ENCODE measurements at places on chromosomes 1 and 21.

DNA sequence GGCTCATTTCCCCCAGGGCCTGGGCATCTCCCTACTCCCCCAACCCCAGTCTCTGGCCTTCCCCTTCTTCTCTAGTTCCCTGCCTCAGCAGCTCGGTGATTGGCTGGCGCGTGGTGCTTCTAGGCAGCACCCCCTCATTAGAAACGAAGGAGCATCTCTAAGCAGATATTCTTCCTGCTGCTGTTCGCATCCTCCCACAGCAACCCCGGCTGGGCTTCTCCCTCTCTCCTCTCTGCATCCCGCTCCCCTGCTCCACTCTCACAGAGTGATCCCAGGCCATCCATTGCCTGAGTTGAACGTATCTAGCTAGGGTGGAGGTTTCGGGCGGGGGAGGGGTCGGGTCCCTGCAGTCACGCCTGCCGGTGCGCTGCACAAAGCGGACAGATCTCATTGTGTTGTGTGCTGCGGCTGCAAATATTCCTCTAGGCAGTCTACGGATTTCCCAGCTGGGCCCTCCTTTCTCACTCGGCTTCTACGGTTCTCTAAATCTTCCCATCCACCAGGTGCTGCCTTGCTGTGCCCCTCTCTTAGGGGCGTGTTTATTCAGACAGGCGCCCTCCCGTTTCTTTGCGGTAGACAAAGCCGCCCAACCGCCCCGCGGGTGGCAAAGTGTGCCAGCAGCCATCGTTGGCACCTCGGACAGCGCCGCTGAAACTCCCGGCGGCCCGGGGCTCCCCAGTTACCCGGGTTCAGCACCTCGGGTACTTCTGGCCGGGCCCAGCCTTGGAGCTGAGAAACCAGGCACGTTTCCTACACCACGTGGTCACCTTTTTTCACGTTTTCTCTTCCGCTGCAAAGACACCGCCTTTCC, 2.2 kb downstream of the CACNA1E start:
- H3K27me3 ChIP-seq: peaks cover 81% of the 10 kb centered on the region
- H3K4me3 ChIP-seq: no peak overlapping the region
- peaks cover 11% of the 10 kb centered on the region for H3K4me1 ChIP-seq
- DNase-seq: no peak
- no peak overlapping the region for H3K27ac ChIP-seq
- no peaks in the 10 kb centered on the region for H3K36me3 ChIP-seq

- no peak overlapping the region for H3K4me3 ChIP-seq
- H3K27me3 ChIP-seq: no peaks in the 10 kb centered on the region
- no peaks in the 10 kb centered on the region for H3K4me1 ChIP-seq
- no peak for DNase-seq
Measured at GRCh38 chr1:238112952-238113621, 222.4 kb upstream of the ZP4 start.

DNA sequence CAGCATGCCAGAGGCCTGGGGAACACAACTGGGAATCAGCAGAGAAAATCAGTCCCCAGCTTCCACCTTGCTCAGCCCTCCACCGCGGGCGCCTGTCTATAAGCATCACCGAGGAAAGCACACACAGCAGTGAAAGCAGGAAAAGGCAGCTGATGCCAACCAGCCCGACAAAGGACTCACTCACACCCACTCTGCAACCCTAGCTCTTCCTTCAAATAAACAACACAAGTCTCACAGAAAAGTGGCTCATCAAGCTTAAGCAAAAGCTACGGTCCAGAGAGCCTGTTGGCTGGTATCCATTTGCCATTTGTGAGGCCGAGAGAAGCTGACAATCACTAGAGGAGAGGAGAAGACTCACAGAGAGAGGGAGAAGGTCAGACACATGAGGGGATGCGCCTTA, 27.1 kb downstream of the MRAP start:
- H3K4me1 ChIP-seq: no peaks in the 10 kb centered on the region
- no peaks in the 10 kb centered on the region for H3K27me3 ChIP-seq
- no peak for DNase-seq
- peaks cover 62% of the 10 kb centered on the region for H3K36me3 ChIP-seq
- H3K27ac ChIP-seq: no peak overlapping the region
- H3K4me3 ChIP-seq: no peak overlapping the region

- no peak overlapping the region for H3K4me3 ChIP-seq
- H3K36me3 ChIP-seq: no peaks in the 10 kb centered on the region
- no peaks in the 10 kb centered on the region for H3K4me1 ChIP-seq
- H3K27ac ChIP-seq: no peak overlapping the region
- no peak for DNase-seq
Measured at GRCh38 chr1:97396463-97396862, 524.4 kb downstream of the DPYD start.

DNA sequence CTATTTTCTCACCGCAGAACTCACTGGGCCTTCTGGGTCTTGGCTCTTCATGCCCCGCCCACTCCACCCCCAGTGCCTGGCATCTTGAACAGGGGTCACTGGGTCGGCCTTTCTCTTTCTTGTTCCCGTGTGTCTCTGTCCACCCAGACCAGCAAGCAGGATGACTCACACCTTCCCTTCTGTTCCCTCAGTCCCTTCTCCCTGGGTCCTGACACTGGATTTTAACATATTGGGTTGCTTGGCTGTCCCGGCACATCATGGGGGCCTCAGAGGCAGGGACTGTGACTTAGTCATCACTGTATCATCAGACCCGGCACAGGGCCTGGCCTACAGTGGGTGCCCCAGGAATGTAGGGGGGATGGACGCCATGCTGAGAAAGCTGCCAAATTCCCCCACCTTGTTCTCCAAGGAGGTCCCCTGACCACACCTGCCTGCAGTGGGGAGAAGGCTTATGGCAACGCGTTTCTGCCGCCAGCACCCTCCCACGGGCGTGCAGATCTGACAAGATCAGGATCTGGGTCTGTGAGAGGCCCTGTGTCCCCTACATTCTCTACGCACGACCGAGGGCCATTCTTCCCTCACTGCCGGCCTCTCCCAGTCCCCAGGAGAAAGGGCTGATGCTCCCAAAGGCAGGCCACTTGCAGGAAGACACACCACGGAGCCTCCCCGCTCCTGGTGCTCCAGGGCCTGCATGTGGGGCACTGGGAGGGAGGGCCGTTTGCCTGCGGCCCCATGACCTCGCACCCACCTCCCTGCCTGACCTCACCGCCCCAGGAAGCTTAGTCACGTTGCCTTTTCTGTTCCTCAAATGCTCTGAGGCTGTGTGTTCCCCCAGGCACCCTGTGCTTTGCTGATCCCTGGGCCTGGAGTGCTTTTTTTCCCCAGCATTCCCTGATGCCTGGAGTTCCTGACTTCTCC, 157.2 kb upstream of the TMEM51 start:
- no peak overlapping the region for H3K4me3 ChIP-seq
- H3K27me3 ChIP-seq: peaks cover 2% of the 10 kb centered on the region
- H3K36me3 ChIP-seq: no peaks in the 10 kb centered on the region
- DNase-seq: no peak

GRCh38 chr1:227709451-227709850, 25.7 kb downstream of the JMJD4 start:
- H3K4me1 ChIP-seq: peaks cover 9% of the 10 kb centered on the region
- H3K27ac ChIP-seq: no peak overlapping the region
- H3K4me3 ChIP-seq: no peak overlapping the region
- no peaks in the 10 kb centered on the region for H3K27me3 ChIP-seq
- no peak for DNase-seq

DNA sequence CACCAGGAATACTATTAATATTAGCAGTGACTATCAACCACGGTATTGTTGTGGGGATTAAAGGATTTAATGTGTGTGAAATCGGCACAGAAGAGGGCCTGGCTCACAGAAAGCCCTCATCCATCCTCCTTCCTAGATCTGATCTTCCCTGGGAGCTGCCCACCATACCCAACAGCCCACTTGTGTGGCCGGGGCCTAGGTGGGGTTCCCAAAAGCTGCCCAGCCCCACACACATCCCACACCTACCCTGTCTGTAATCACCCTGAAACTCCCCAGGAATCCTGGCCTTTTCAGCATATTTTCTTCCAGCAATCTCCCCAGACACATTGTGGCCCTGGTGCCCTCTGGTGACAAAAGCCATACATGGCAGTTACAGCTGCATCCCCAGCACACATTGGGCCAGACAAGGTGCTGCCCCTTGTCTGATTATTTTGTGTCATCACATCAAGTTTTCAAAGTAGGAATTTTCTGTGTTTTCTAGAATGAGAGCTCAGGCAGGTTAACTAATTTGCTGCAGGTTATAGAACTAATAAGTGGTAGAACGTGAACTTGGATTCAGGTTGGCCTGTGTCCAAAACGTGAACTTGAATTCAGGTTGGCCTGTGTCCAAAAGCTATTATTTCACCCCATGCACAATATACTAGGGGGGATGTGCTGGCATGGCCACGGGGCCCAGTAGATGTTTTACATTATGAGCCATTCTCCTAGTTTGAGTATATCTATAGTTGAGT, 5.3 kb upstream of the SLC6A9 start:
- peak; percentile 55 for DNase-seq
- no peak overlapping the region for H3K4me3 ChIP-seq
- H3K27ac ChIP-seq: no peak overlapping the region
- H3K36me3 ChIP-seq: no peaks in the 10 kb centered on the region
- H3K4me1 ChIP-seq: peaks cover 14% of the 10 kb centered on the region

- H3K27me3 ChIP-seq: peaks cover 80% of the 10 kb centered on the region
- peaks cover 11% of the 10 kb centered on the region for H3K4me1 ChIP-seq
- peaks cover 2% of the 10 kb centered on the region for H3K36me3 ChIP-seq
- H3K4me3 ChIP-seq: peak within 1 kb of the TSS; percentile 89
- DNase-seq: peak; percentile 11
Measured at GRCh38 chr1:157045250-157046218, at the start of gene ARHGEF11. Gene ARHGEF11, minus strand, starts transcription at chr1:157045742. Its CDS starts 1,412 bp downstream, at chr1:157044330.

DNA sequence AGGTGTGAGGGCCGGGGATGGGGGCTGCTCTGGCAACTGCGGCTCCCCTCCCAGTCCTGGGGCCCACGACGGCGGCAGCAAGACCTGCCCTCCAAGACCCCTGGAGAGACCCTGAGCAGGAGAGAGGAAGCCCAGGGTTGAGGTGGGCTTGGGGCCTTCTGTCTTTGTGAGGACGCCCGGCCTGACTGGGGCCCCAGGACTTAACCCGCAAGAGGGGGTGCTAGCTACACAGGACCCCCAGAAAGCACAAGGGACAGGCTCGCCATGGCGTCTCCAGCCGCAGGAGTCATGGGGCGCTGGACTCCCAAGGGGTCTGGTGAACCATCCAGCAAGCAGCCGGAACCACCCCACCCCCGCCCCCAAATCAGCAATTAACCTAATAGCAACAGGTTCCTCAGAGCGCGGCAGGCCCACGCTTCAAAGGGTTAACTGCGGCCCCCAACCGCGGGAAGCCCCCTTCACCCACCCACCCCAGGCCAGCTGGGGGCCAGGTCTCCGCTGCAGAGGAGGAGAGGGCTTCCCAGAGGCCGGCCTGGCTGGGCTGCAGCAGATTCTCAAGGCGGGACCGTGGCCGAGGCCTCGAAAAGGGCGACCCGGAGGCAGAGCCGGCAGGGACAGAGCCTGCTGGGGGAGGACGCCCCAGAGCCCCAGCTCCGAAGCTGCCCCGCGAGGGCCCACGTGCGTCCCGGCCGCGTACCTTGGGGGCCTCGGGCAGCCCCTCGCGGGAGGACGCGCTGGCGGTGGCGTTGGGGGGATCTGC, 525 bp downstream of the C1QTNF12 start:
- no peaks in the 10 kb centered on the region for H3K27me3 ChIP-seq
- no peak overlapping the region for H3K27ac ChIP-seq
- DNase-seq: no peak
- H3K36me3 ChIP-seq: peaks cover 2% of the 10 kb centered on the region

DNA sequence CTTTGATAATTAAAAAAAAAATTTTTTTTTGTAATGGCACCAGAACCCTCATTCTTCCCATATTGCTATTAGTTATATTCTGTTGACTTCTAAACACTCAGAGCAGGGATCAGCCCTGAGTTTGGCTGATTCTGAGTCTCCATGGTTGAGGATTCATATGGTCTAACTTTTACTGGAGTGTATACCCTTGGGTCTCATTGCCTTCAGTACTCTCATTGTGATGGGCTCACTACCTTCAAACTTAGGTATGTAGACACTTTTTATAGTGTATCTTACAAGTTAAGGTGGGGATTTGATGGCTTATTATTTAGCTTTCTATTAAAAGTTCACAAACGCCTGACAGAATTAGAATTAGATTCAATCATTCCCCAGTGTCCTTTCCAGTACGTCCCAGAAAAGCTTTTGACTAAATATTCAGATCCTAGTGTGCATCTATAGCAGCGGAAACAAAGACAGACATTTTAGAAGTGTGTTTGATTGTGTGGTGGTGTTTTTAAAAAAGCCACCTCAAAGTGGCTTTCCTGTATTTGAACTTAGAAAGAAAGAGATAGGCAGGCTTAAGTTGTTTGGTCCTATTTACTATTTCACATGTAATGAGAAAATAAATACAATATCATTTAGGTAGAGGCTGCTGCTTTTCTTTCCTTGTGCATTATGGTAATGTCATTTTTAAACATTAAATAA, 1.4 kb downstream of the MACF1 start:
- H3K4me1 ChIP-seq: peaks cover 40% of the 10 kb centered on the region
- peak overlapping the region; percentile 98 for H3K27ac ChIP-seq
- no peak for DNase-seq
- peak overlapping the region; percentile 94 for H3K4me3 ChIP-seq
- H3K27me3 ChIP-seq: no peaks in the 10 kb centered on the region

DNA sequence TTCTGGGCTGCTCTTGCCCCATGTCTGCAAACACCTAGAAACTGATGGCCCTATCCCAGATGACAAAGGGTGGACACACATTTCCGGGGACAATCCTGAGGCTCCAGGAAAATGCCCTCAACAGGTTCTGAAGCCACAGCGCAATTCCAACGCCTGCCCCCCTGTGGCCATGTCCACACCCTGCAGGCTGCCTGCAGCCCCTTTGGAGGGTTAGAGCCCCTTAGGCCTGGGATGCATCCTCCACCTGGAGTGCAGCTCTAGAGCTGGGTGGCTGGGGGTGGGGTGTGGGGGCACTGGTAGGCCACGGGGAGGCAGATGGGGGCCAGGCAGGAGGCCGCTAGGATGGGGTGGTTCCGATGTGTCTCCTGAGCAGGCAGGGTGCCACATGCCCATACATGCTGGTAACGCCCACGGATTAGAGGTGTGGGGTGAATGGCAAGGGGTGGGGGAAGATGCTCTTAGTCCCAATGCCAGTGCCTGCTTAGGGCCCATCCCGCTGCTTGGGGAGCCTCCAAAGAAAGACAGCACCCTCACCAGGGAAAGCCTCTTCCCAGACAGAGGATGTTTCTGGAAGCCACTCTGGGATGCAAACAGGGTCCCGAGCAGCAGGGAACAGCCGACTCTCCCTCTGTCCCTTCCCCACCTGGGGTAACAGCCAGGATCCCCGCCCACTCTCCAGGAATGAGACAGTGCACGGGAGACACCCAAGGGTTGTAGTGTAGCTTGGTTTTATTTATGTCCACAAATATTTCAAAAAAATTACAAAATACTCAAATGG, 34.0 kb downstream of the SLC45A1 start:
- DNase-seq: no peak

- H3K36me3 ChIP-seq: no peaks in the 10 kb centered on the region
- no peaks in the 10 kb centered on the region for H3K4me1 ChIP-seq
- DNase-seq: no peak
- H3K4me3 ChIP-seq: no peak overlapping the region
- H3K27ac ChIP-seq: no peak overlapping the region
- H3K27me3 ChIP-seq: no peaks in the 10 kb centered on the region
Measured at GRCh38 chr21:45336870-45337269, 49.2 kb upstream of the POFUT2 start.
